Naive thymus-derived CD4-positive, alpha-beta T cell (primary cell): ENCODE measurements at places on chromosomes 6 and 20. TPM values are rescaled to one million over a fixed set of nuclear protein-coding genes. Genes with fewer than 3 reads are reported as not detected.

DNA sequence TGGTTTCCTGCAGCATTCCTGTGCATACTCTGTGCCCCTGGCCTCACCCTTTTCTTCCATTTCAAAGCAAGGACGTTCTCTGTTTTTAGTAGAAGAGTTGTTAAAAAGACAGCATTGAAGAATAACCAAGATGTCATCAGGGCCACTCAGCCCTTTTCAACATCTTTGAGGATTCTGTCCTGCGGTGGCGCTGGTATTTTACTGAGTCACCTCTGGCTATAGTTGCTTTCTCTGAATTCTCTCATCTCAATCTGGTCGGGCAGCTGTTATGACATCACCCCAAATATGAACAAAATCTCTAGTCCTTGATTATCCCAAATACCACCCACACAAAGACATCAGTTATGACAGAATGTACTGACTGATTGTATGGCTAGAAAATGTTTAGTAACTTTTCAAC lies 204.2 kb downstream of the GRIK2 start:
- H3K4me1 ChIP-seq: no peaks in the 10 kb centered on the region
- H3K27ac ChIP-seq: no peak overlapping the region
- H3K36me3 ChIP-seq: no peaks in the 10 kb centered on the region
- H3K27me3 ChIP-seq: no peaks in the 10 kb centered on the region

DNA sequence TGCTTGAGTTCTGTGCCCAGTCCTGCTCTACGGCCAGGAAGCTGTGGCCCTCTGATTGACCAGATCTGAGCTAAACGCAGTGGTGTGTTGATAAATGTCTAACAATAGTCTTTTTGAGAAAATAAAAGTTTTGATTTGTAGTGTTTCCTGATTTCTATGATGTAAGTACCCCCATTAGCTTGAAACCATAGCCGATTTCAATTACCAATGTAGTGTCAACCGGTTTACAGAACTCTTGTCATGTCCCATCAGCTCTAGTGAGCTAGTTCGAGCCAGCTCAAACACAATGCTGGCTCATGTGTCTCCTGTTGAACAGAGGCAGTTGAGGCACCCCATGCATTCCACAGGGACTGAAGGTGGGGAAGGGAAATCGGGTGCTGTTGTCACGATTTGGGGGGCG lies 56.7 kb upstream of the ZMYND8 start:
- H3K27me3 ChIP-seq: no peaks in the 10 kb centered on the region
- no peak for DNase-seq
- H3K4me1 ChIP-seq: peaks cover 19% of the 10 kb centered on the region
- H3K27ac ChIP-seq: no peak overlapping the region
- no peaks in the 10 kb centered on the region for H3K36me3 ChIP-seq
- no peak overlapping the region for H3K4me3 ChIP-seq

DNA sequence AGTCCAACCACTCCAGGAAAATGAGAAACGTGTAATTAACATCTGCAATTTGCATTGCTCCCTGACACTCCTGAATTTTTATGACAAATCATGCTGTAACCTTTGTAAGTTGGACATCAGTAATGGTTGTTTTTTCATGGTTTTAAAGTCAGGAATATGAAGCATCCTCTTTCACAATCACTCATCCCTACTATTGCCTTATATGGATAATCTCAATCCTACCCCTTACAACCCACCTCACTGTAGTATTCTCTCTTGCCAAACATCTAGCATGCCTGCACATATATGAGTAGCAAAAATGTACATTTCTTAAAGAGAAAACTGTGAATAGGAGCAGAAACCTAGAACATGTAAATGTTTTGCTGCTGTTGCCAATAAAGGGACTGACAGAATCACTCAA lies 729.5 kb downstream of the KIF16B start:
- DNase-seq: no peak
- H3K4me1 ChIP-seq: no peaks in the 10 kb centered on the region
- no peak overlapping the region for H3K4me3 ChIP-seq
- H3K27me3 ChIP-seq: no peaks in the 10 kb centered on the region
- no peaks in the 10 kb centered on the region for H3K36me3 ChIP-seq

Gene IRF4
- 3.2 TPM for polyA plus RNA-seq

DNA sequence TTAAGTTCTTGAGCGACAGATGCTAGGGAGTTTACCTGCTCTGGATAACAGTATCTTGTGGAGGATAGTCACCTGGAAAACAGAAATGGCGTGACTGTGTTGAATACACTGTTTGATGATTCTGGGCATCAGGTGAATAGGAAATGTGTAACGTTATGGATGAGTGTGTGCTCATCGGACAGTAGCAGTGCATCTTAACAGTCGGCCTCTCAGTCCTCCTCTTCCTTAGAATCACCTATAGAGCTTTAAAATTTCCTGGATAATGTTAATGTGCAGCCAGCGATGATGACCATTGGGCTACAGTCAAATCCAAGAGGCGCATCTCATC lies 217.7 kb downstream of the OR2B2 start:
- no peak for DNase-seq
- no peaks in the 10 kb centered on the region for H3K27me3 ChIP-seq
- no peaks in the 10 kb centered on the region for H3K4me1 ChIP-seq
- peak overlapping the region; percentile 90 for H3K4me3 ChIP-seq
- no peaks in the 10 kb centered on the region for H3K36me3 ChIP-seq
- peak overlapping the region; percentile 49 for H3K27ac ChIP-seq

Gene DEFB124
- not detected for polyA plus RNA-seq
